ENCODE measurements at places on chromosomes 5 and 9. TPM values are rescaled to one million over a fixed set of nuclear protein-coding genes. Genes with fewer than 3 reads are reported as not detected.

DNA sequence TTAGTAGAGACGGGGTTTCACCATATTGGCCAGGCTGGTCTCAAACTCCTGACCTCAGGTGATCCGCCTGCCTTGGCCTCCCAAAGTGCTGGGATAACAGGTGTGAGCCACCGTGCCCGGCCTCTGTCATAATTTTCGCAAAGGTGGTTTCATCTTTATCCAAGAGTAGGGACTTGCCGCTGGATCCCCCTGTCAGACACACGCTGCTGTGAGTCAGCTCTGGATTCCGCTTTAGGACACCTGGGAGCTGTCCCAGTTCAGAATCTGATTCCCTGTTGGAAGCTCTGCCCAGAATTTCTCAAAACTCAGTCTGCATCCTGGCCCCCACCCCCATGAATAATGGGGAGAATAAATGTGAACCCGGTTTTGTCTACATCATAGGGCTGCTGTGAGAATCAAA, 17.9 kb upstream of the GRHPR start:
- no peak for DNase-seq

DNA sequence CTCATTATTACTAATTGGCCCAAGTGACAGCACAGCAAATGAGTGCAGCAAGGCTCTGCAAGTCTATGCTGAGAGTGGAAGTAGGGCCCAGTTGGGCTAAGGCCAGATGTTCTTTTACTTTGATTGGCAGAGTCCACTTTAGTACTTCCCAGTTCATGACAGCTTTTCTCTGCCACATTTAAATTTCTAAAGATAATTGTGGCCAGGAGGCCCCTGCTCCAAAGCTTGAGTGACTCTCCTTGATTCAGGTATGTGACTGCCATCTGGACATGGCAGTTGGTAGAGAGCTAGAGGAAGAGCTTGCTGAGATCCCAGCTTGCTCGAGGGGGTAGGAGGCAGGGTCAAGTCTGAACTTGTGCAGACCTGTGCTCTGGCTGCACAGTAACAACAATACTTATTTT, 154.1 kb downstream of the CARTPT start:
- DNase-seq = no peak

- no peak for DNase-seq
These were observed 29.1 kb upstream of the TOMM5 start for GRCh38 chr9:37621273-37622121.

DNA sequence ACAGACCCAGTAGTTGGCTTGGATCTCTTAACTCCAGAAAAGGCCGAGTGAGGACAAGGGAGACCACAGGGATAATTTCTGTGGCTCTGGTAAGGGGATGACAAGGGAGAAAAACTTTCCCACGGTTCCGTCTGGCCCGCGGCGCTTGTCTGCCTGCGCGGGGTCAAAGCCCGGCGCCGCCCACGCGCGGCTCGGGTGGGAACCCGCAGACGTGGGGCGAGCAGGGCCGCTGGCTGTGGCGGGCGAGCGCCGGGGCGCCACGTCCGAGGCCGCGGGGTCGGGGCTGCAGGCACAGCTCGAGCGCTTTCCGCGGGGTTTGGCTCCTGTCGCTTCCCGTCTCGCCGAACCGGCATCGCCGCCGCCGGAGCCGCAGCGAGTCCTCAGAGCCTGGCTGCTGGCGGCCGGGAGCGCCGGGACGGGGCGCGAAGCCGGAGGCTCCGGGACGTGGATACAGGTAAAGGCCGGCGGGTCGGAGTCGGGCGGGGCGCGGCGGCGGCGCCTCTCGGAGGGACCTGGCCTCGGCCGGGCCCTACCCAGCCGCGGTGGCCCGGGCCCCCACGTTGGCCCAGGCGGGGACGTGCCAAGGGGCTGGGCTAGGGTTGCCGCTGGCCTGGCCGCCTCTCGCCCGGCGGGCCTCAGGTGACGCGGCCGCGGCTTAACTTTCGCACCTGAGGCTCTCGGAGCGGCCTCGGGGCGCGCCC, at the start of gene RNF180:
RNF180 (plus strand) TSS at position 344 of the 701 bp plus-strand sequence. CDS start 34,965 bp downstream, outside the sequence.
- peak; percentile 2 for DNase-seq

DNA sequence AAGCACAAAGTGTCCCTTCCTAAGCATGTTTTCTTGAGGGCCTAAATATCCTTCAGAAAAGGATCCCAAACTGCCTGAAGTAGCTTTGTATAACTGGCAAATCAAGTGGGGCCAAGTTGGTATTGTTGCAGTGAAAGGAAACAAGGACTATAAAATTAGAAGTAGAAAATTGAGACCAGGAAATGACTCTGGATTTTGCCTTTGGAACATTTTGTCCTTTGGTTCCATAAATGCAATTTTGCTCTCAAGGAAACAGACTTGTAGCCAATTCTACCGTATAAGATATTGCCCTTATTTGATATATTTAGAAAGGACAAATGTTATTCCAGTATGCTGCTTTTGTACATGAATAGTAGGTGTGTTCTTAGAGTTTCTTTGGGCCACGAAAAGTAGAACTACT, 34.4 kb downstream of the RABGAP1 start:
- peak; percentile 72 for DNase-seq

- DNase-seq = no peak
These were observed 5.3 kb upstream of the ACSL6 start for GRCh38 chr5:132016721-132017250.

DNA sequence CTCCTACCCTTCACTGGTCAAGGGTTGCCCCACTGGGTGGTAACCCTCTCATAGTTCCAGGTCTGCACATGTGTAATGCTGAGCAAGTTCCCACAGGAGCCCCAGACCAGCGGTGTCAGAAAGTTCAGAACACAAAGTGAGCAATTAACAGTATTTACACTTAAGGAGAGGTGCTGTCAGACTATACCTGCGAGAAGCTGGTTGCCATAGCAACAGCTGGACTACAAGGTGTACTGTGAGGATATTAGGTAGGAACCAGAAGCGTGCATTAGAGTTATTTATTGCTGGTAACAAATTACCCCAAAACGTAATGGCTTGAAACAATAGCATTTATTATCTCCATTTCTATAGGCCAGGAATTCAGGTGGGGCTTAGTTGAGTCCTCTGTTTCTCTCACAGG, 317.0 kb upstream of the RPS23 start:
- DNase-seq = no peak

DNA sequence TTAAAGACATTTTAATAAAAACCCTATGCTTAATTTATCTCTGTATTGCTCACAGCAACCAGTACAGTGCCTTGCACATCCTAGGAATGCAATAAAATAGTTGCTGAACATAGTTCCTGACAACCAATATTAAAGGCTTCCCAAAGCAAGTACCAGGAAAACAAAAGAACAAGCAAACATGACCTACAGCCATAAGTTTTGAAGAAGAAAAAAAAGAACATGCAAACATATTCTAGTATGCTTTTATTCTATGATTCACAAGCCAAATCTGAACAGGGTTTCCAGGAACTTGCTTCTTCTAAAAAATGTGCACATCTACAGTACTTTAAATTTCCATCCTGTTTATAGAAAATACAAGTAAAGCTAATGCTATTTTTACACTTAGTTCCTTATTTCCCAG, 4.5 kb downstream of the CEMIP2 start:
- peak; percentile 38 for DNase-seq

DNA sequence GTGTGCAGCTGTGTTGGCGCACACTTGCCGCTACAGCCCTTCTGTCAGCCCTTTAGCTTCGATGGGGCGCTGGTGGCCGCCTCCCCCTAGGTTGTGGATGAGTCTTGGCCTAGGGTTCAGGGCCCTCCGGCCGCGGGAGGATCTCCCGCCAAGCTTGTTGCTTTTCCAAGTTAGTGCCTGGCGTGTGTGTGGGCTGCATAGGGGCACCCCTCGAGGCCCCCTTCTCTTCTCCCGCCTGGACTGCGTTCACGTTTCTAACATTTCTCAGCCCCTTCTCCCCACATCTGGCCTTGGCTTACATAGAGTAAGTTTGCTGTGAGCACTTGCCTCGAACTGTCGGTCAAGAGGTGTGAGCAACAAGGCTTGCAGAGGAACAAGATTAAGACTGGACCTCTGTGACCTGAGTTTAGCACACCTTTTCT, 413 bp upstream of the OXCT1 start:
- DNase-seq = no peak

The CDC26 gene
- 21.5 TPM for total RNA-seq

The FBXL7 gene
- total RNA-seq = 28.2 TPM

The TMED9 gene
- 112 TPM for total RNA-seq

The GRIA1 gene
- total RNA-seq = under 0.01 TPM

The DEPDC1B gene
- 4.4 TPM for total RNA-seq

The ZNG1A gene
- 18.2 TPM for total RNA-seq

The STX17 gene
- 12.3 TPM for total RNA-seq

The ITK gene
- not detected for total RNA-seq

All from dermis microvascular lymphatic vessel endothelial cell (primary cell).